Activated T-cell treated with anti-CD3 and anti-CD28 coated beads, Interleukin-2, amount 50 U/mL, for 72 hours (primary cell): ENCODE measurements at places on chromosomes 7 and 10. TPM values are rescaled to one million over a fixed set of nuclear protein-coding genes. Genes with fewer than 3 reads are reported as not detected.

Gene CCL24
- 0.46 TPM for total RNA-seq

GRCh38 chr7:31883761-31884164, 186.4 kb downstream of the PDE1C start:
- H3K36me3 ChIP-seq: peaks cover 3% of the 10 kb centered on the region
- DNase-seq: no peak
- H3K27ac ChIP-seq: no peak overlapping the region
- H3K4me1 ChIP-seq: no peaks in the 10 kb centered on the region
- no peak overlapping the region for H3K4me3 ChIP-seq
- H3K27me3 ChIP-seq: no peaks in the 10 kb centered on the region

- peaks cover 3% of the 10 kb centered on the region for H3K36me3 ChIP-seq
- no peak for DNase-seq
- no peaks in the 10 kb centered on the region for H3K27me3 ChIP-seq
- H3K4me3 ChIP-seq: no peak overlapping the region
- H3K27ac ChIP-seq: no peak overlapping the region
Measured at GRCh38 chr7:133980804-133981203, 146.3 kb upstream of the LRGUK start.

- H3K27me3 ChIP-seq: peaks cover 8% of the 10 kb centered on the region
- no peak overlapping the region for H3K4me3 ChIP-seq
- DNase-seq: no peak
- no peaks in the 10 kb centered on the region for H3K36me3 ChIP-seq
- H3K4me1 ChIP-seq: peaks cover 11% of the 10 kb centered on the region
Measured at GRCh38 chr10:103544657-103545310, 51.3 kb downstream of the NEURL1 start.

GRCh38 chr10:336247-336646, 201.0 kb downstream of the ZMYND11 start:
- no peak overlapping the region for H3K27ac ChIP-seq
- DNase-seq: no peak
- H3K36me3 ChIP-seq: no peaks in the 10 kb centered on the region

GRCh38 chr10:107442035-107442505, 277.6 kb upstream of the SORCS1 start:
- H3K36me3 ChIP-seq: no peaks in the 10 kb centered on the region
- DNase-seq: no peak
- no peaks in the 10 kb centered on the region for H3K4me1 ChIP-seq
- no peak overlapping the region for H3K4me3 ChIP-seq
- no peaks in the 10 kb centered on the region for H3K27me3 ChIP-seq
